ENCODE measurements at places on chromosomes 1 and 21. TPM values are rescaled to one million over a fixed set of nuclear protein-coding genes. Genes with fewer than 3 reads are reported as not detected.
A peak's percentile ranks its signal among the peaks of the same experiment; 100 is the strongest.

GRCh38 chr1:4616831-4617465, 37.5 kb upstream of the AJAP1 start:
- no peak overlapping the region for H3K27ac ChIP-seq
- no peaks in the 10 kb centered on the region for H3K36me3 ChIP-seq
- no peaks in the 10 kb centered on the region for H3K27me3 ChIP-seq
- no peak for DNase-seq

- no peaks in the 10 kb centered on the region for H3K36me3 ChIP-seq
- no peak overlapping the region for H3K27ac ChIP-seq
- no peak overlapping the region for H3K4me3 ChIP-seq
- no peaks in the 10 kb centered on the region for H3K27me3 ChIP-seq
- DNase-seq = no peak
Measured at GRCh38 chr1:19046972-19047731, 90.7 kb upstream of the IFFO2 start.

- peak; percentile 33 for DNase-seq
- H3K4me1 ChIP-seq = no peaks in the 10 kb centered on the region
- H3K4me3 ChIP-seq = no peak overlapping the region
- H3K27ac ChIP-seq = no peak overlapping the region
- H3K36me3 ChIP-seq = no peaks in the 10 kb centered on the region
Measured at GRCh38 chr1:119286587-119287181, 81.9 kb upstream of the HAO2 start.

GRCh38 chr1:168742994-168743650, 14.1 kb upstream of the DPT start:
- no peak for DNase-seq
- no peak overlapping the region for H3K27ac ChIP-seq
- no peaks in the 10 kb centered on the region for H3K36me3 ChIP-seq
- H3K4me1 ChIP-seq = no peaks in the 10 kb centered on the region
- no peak overlapping the region for H3K4me3 ChIP-seq
- no peaks in the 10 kb centered on the region for H3K27me3 ChIP-seq

- H3K27me3 ChIP-seq = no peaks in the 10 kb centered on the region
- no peak overlapping the region for H3K4me3 ChIP-seq
- no peaks in the 10 kb centered on the region for H3K4me1 ChIP-seq
- no peaks in the 10 kb centered on the region for H3K36me3 ChIP-seq
- H3K27ac ChIP-seq = no peak overlapping the region
Measured at GRCh38 chr1:172999349-172999748, 51.4 kb downstream of the TNFSF18 start.

DNA sequence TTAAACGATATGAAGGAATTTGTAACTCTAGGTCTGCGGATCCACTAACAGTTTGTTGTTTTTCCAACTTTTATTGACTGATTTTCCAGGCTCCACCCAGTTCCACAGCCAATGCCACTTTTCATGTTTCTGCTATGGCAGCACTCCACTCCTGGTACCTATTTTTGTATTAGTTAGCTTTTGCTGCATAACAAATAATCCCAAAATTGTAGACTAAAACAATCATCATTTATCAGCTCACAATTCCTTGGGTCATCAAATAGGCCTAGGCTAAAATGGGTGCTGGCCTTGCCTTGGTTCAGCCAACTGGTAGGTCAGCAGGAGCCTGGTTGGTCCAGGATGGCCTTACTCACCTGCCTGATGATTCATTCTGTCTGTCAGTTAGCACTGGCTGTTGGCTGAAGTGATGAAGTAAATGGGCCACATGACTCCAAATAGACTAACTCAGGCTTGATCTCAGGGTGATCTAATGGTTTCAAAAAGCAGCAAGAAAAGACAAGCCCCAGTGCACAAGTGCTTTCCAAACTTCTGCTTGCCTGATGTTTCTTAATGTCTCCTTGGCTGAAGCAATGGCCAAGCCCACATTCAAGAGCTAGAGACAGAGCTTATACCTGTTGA, 3.2 kb upstream of the C8B start:
- no peak overlapping the region for H3K4me3 ChIP-seq
- no peak overlapping the region for H3K27ac ChIP-seq
- no peaks in the 10 kb centered on the region for H3K4me1 ChIP-seq
- DNase-seq = no peak

DNA sequence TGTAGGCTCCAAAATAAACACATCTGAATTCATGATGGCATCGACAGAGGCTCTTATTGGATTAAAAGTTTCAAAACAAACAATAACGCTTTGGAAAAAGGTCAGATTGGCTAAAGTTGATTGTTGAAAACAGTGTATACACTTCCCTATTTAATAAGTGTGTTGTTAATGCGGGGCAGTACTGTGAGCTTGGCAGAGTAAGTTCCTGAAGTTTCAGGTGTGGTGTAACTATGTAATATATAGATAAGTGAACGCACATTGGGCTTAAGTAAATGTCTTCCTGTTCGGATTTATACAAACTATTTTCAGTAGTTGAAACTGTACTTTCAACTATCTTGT, 810 bp downstream of the ZBTB37 start:
- H3K27me3 ChIP-seq = no peaks in the 10 kb centered on the region
- H3K4me1 ChIP-seq = peaks cover 83% of the 10 kb centered on the region
- peak overlapping the region; percentile 98 for H3K4me3 ChIP-seq
- DNase-seq = no peak
- peaks cover 11% of the 10 kb centered on the region for H3K36me3 ChIP-seq

DNA sequence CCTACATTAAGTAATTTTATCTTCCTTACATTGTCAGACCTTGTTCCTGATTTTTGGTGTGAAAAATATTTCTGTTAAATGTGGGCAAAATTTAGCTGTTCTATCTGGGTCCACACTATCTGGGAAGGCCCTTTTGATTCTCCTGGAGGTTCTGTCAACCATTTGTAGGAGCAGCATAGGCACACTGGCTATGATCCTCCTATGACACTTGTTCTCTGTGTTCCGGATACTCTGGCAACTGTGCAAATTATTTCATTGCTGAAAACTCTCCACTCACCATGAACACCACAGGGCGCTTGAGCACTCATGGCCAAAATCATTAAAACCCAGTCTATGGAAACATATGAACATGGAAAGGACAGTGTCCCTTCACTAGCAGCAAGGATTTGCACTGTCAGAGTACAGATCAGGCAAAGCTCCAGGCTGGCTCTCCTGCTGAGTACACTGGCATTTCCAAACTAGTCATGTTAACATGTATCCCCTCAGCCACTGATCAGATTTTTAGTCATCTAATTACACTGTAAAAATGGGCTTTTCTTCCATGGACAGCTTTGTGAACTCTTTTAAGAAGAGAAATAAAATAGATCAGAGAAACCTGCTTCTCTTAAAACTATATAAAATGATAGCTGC, 43.9 kb upstream of the SGIP1 start:
- no peak overlapping the region for H3K4me3 ChIP-seq
- no peaks in the 10 kb centered on the region for H3K36me3 ChIP-seq
- DNase-seq = no peak
- no peaks in the 10 kb centered on the region for H3K27me3 ChIP-seq

DNA sequence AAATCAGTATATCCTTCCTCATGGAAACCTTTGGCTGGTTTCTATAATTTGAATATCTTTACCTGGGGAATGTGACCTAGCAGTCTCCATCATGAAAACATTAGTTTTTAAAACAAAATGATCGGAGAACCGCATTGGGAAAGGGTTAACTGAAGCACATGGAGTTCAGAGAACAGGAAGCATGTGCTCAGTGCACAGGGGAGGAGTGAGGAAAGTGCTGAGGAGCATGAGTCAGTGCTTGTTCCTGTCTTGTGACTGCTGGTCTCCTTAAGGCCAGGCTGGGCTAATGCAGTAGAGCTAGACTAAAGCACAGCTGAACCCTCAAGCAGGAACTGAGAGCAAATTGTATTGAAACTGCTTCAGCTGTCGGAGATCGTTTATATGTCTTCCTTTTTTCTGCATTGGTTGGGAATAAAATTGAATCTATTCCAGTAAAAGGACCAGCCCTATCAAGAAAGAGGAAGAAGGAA, 5.8 kb downstream of the IFI16 start:
- no peaks in the 10 kb centered on the region for H3K27me3 ChIP-seq
- H3K4me1 ChIP-seq = peaks cover 75% of the 10 kb centered on the region
- H3K4me3 ChIP-seq = peak overlapping the region; percentile 76
- DNase-seq = peak; percentile 20
- H3K27ac ChIP-seq = no peak overlapping the region

GRCh38 chr1:187622545-187622944, 793.8 kb downstream of the PLA2G4A start:
- no peak overlapping the region for H3K4me3 ChIP-seq
- no peak overlapping the region for H3K27ac ChIP-seq
- no peak for DNase-seq
- no peaks in the 10 kb centered on the region for H3K36me3 ChIP-seq

- H3K27ac ChIP-seq = peak within 1 kb of the TSS; percentile 92
- H3K36me3 ChIP-seq = no peaks in the 10 kb centered on the region
- H3K4me1 ChIP-seq = peaks cover 20% of the 10 kb centered on the region
- no peaks in the 10 kb centered on the region for H3K27me3 ChIP-seq
- H3K4me3 ChIP-seq = peak within 1 kb of the TSS; percentile 85
- no peak for DNase-seq
Measured at GRCh38 chr1:38005195-38006007, at the start of gene FHL3. FHL3 (minus strand) TSS chr1:38005514; CDS start chr1:37999412, 6,102 bp downstream.

GRCh38 chr1:219876798-219877209, 51.6 kb downstream of the SLC30A10 start:
- no peak for DNase-seq
- H3K27me3 ChIP-seq = peaks cover 10% of the 10 kb centered on the region
- no peak overlapping the region for H3K4me3 ChIP-seq
- H3K27ac ChIP-seq = no peak overlapping the region
- H3K4me1 ChIP-seq = no peaks in the 10 kb centered on the region
- no peaks in the 10 kb centered on the region for H3K36me3 ChIP-seq

DNA sequence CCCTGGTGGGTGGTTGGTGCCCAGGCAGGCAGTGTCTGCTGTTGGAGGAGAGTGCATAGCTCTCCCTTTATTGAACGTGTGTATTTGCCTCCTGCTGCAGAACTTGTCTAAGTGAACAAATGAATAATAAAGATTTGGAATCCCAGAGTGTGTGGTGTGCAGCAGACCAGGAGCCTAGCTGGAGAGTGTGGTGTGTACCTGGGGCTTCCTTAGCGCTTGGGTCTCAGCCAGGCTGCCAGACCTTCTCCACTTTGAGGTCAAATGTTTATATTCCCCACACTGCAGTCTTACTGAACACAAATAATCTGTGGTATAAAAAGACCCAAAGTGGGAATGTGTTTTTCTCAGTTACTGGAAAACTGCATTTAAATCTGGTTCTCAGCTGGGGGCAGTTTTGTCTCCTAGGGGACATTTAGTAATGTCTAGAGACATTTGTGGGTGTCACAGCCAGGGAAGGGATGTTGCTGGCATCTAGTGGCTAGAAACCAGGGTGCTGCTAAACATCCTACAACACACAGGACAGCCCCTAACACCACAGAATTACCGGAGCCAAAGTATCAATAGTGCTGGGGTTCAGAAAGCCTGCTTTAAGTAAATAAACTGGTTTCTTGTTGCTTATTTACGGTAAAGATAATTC, 23.6 kb downstream of the SLC37A1 start:
- no peaks in the 10 kb centered on the region for H3K27me3 ChIP-seq
- no peaks in the 10 kb centered on the region for H3K36me3 ChIP-seq
- DNase-seq = no peak

DNA sequence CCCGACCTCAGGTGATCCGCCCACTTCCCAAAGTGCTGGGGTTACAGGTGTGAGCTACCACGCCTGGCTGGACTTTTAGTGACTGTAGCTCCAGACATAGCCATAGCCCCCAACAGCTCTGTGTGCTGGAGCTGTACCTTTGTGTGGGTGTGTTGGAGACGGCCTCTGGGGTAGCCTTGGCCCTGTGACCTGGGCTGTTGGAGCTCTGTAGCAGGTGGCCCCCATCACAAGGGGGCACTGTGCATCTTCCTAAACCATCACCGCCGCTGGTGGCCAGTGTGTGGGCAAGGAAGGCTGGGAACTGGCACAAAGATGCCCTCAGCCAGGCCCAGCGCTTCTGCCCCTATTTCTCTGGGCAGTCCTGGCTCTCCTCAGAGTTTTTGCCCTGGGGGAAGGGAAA, 38.4 kb upstream of the FOXO6 start:
- no peaks in the 10 kb centered on the region for H3K36me3 ChIP-seq
- H3K27ac ChIP-seq = no peak overlapping the region
- DNase-seq = no peak
- H3K27me3 ChIP-seq = no peaks in the 10 kb centered on the region

DNA sequence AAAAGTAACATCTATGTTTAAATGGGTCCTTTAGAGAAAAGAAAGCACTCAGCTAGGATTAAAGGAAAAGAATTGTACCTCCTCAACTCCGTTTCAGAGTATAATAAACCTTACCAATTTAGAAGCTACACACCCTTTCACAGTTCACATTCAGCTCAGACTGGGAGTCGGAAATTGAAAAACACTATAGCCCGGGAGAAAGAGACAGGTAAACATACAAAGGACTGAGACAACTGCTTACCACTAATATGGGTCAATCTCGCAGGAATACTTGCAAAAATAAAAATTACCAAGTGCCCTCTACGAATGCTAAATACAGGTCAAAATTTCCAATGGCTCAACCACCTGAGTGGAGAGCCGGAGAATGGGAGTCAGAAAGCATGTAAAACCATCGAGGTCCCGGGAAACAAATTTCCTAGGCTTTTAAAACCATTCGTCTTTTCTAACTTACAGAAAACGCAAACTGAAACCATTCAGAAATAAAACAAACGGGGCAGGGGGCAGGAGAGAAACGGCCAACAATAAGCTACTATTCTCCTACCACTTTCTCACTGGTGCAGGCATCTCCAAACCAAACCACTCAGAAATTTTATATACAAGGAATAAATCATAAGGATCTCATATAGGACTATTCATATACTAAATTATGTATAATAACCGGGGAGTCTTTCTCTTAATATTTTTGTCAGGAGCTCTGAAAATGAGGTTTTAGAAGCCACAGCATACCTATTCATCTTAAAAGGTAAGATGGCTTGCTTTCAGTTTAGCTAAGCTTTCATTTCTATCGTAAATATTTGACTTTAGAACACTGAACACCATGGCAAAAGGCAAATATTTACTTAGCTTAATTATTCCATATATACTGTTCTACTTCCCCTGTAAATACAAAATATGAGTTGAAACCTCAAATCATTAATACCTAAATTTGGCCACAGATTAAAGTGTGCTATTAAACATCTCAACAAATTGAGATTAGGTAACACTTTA, 136.5 kb downstream of the RERE start:
- peaks cover 2% of the 10 kb centered on the region for H3K36me3 ChIP-seq
- H3K4me3 ChIP-seq = no peak overlapping the region
- H3K27me3 ChIP-seq = no peaks in the 10 kb centered on the region
- peaks cover 24% of the 10 kb centered on the region for H3K4me1 ChIP-seq

GRCh38 chr1:79988401-79988800, 981.9 kb upstream of the ADGRL4 start:
- no peak overlapping the region for H3K4me3 ChIP-seq
- H3K4me1 ChIP-seq = no peaks in the 10 kb centered on the region
- no peak for DNase-seq
- no peaks in the 10 kb centered on the region for H3K27me3 ChIP-seq

- no peak overlapping the region for H3K4me3 ChIP-seq
- DNase-seq = no peak
- H3K4me1 ChIP-seq = no peaks in the 10 kb centered on the region
Measured at GRCh38 chr1:188027613-188028012, 1198.9 kb downstream of the PLA2G4A start.

- no peak overlapping the region for H3K4me3 ChIP-seq
- H3K27ac ChIP-seq = peak overlapping the region; percentile 9
- no peaks in the 10 kb centered on the region for H3K36me3 ChIP-seq
- DNase-seq = no peak
- no peaks in the 10 kb centered on the region for H3K27me3 ChIP-seq
Measured at GRCh38 chr1:50707824-50708223, 252.2 kb downstream of the FAF1 start.

SLC1A7 gene
- not detected for total RNA-seq

AIM2 gene
- 0.86 TPM for total RNA-seq

CTNNBIP1 gene
- total RNA-seq = 7.5 TPM

S100A1 gene
- total RNA-seq = not detected

SERTAD4 gene
- not detected for total RNA-seq

LORICRIN gene
- not detected for total RNA-seq

Data from naive thymus-derived CD8-positive, alpha-beta T cell (primary cell).